SK-N-MC (cell line): ENCODE measurements at places on chromosomes 4 and X.

- DNase-seq, result no peak
These were observed 989 bp upstream of the PCDH10 start for GRCh38 chr4:133147921-133148689.

GRCh38 chr4:43682551-43682950, 766.1 kb downstream of the KCTD8 start:
- no peak for DNase-seq

DNA sequence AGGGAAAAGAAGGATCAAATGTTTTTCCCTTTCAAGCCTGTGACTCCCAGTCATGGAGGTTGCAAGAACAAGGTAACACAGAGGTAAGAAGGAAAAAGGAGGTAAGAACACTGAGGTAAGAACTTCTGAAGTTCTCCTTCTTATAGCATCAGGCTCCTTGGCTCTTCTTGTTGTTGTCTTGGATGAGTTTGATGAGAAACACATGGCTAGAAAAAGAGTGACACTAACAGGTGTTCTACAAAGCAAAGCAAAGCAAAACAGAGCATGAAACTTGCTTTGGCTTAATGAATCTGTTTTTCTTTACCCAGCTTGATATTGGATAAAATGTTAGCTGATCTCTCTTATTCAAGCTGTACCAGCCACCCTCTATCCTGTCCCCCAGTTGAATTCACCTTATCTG, 231.2 kb upstream of the F9 start:
- no peak for DNase-seq

- DNase-seq, result no peak
These were observed 15.6 kb upstream of the UGT2A1 start for GRCh38 chr4:69668680-69669079.

DNA sequence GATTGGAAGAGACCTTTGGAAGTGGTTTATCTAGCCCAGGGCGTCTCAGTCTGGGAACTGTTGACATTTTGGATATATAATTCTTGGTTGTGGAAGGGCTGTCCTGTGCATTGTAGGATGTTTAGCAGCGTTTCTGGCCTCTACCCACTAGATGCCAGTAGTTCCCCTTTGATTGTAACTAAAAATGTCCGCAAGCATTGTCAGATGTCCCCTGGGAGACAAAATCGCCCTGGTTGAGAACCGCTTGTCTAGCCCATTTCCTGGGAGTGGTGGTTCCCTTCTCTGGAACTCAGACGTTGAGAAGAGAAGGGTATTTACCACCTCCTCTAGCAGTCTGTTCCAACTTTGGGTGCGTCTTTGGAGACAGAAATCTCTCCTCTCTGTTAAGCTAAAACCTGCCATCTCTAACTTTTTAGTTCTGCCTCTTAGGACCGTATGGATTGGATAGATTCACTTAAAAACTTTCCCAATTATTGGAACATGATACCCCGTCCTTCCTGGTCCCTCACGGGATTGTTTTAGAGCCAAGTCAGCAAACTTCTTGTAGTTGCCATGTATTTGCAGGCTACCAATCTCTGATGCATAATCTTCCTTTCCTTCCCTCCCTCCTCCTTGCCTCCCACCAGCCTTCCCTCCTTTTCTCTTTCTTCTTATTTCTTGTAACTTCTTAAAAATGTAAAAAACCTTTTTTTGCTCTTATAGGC, 13.9 kb downstream of the TMEM165 start:
- no peak for DNase-seq

GRCh38 chrX:18887825-18888212, 96.1 kb downstream of the PHKA2 start:
- DNase-seq, result no peak

GRCh38 chr4:148118179-148118578, 324.0 kb downstream of the NR3C2 start:
- DNase-seq, result no peak

DNA sequence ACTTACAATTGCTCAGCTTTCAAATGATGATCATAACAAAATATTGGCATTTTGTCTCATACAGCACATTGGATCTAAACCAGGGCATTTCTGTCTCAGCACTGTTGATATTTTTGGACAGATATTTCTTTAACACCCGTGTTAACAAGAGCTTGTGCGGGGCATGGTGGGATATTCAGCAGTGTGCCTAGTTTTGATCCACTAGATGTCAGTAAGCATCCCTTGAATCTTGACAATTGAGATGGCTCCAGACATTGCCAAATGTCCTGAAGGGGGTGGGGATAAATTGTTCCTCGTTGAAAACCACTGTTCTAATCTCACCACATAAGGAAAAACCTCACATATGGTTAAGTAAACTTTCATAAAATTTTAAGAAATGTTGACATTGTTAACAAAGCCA, 806.3 kb downstream of the STIM2 start:
- DNase-seq, result no peak

DNA sequence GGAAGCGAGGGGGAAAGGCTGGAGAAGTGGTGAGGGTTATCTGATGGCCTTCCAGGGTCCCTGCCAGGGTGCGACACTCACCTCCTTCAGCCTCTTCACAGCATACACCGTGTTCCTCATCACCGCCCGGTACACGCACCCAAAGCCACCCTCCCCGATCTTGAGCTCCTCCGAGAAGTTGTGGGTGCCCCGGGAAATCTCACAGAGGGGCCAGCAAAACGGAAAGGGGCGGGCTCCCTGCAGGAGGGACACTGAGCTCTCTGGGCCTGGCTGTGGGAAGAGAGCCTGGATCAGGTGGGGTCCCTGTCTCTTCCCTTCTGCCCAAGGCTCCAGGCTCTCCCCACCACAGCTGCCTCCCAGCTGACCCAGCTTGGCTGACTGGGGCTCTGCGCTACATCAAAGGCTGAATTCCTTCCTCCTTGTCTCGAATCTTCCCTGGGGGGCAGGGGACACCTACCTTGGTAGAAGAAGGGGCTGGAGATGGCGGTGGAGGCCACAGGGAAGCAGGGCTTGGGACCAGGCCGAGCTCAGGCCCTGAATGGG, 1.1 kb downstream of the IRAK1 start:
- no peak for DNase-seq

DNA sequence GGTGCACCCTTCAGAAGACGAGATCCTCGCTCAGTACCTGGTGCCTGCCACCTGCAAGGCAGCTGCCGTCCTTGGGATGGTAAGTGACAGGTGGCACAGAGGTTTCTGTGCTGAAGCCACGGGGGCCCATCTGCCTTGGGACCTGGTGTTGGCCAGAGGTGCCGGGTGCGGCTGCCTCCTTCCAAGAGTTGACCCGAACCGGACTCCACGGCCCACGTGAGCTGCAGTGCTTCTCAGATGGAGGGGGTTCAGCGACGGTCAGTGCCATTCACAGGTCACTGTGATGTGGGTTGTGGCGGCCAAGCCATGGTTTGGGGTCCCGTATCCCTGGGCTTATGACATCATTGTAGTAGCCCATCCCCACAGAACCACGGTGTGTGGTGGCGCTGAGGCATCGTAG, 19.0 kb upstream of the MSANTD1 start:
- no peak for DNase-seq

DNA sequence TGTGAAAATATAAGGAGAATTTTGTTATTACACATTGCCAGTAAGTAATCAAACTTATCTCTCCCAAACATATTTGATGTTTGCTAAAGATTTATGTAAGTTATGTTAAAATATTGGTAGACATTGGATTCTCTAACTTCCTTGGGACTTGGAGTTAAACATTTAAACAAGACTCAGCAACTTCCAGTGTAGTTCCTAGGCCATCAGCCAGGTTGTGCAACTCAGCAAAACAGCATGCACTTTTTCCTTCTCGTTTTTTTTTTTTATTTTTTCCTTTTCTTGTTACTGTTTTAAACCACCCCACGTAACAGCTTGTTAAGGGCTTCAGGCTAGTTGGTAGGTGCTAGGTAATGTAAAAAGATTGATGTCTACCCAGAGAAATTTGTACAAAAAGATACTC, 510.4 kb downstream of the ANKRD50 start:
- DNase-seq, result no peak

GRCh38 chrX:47649271-47649670, 1.1 kb downstream of the ELK1 start:
- no peak for DNase-seq

GRCh38 chr4:187276736-187277408, 553.2 kb upstream of the FAT1 start:
- DNase-seq, result no peak

- no peak for DNase-seq
These were observed 15.8 kb upstream of the SPCS3 start for GRCh38 chr4:176303938-176304337.

GRCh38 chr4:98641906-98642668, 16.3 kb downstream of the TSPAN5 start:
- DNase-seq, result no peak

DNA sequence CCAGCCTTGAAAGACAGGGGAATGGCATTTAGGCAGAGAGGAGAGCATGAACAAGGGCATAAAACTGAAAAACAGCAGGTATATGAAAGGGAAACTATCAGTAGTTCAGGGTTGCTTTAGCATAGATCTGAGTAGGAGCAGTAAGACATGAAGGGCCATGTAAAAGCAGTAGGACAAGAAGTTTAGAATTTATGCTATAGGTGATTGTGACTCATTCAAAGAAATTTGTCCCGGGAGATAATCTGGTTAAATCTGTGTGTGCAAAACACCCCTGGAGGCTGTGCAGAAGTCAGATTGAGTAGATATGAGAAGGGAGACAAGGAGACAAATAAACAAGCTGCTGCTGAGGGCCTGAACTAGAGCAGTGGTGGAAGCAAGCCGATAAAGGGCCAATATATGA, 109.1 kb upstream of the BMP3 start:
- DNase-seq, result no peak

DNA sequence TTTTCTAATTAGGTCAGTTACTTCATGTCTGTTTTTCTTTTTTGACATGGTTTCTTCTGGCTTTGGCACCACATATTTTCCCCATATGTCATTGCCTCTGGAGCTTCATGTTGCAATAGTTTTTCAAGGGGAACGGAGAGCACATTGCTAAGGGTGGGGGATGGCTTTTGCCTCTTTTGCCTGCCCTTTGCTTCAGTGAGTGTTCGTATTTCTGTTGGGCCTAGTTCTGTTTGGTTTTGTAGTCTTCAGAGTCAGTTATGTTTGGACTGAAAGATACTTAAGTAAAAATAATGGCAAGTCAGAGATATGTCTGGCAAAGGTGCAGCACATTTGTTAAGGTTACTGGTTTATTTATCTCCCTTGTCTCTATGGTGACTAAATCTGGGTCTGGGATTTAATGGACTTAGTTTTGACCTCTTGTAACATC, 29.1 kb downstream of the FHL1 start:
- no peak for DNase-seq
